ENCODE measurements at places on chromosomes 6 and 20.

- ATAC-seq = no peak
These were observed 5.0 kb downstream of the GCNT2 start for GRCh38 chr6:10526156-10526555.

DNA sequence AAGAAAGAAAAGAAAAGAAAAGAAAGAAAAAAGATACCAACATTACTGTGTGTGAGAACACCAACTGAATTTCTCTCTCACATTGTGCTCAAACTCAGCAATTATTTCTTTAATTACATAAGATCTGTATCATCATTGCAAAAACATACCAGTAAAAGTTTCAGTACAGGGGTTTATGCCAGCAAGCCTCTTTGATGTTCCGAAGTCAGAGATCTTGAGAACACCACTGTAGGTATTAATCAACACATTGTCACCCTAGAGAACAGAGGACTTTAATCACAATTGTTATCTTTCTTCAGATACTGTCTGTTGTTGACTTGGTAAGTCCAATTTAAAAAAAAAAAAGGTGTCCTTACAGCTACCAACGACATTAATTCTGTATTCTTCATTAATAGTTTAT is 60.9 kb upstream of the MAP7 start:
- no peak for ATAC-seq

GRCh38 chr20:13478366-13478765 is 160.4 kb downstream of the TASP1 start:
- ATAC-seq = no peak

- ATAC-seq = no peak
These were observed 106.3 kb downstream of the NKAIN2 start for GRCh38 chr6:123909989-123910388.

DNA sequence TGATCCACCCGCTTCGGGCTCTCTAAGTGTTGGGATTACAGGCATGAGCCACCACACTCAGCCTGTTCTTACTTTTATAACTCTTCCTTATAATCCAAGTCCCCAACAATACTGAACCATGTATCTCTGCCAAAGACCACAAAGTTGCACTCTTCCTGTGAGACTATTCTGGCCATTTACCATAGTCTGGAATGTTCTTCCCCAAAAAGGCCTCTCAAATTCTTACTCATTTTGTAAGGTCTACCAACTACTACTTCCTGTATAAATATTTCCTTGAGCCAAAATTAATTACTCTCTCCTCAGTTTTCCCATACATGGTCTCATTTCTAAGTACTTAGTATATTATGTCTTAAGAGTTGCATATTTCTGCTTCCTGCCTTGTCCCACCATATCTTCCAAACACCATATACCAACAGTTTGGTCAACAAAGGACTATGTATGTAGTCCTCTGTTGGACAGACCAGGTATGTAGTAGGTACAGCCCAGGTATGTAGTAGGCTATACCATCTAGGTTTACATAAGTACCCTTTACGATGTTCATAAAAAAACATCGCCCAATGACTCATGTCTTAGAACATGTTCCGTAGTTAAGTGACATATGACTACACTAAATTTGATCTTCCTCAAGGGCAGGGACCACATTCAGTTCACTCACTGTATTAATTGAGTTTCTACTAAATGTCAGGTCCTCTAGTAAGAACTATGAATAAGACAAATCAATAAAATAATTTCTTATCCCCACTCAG is 22.0 kb downstream of the RANBP9 start:
- peak; percentile 85 for ATAC-seq

DNA sequence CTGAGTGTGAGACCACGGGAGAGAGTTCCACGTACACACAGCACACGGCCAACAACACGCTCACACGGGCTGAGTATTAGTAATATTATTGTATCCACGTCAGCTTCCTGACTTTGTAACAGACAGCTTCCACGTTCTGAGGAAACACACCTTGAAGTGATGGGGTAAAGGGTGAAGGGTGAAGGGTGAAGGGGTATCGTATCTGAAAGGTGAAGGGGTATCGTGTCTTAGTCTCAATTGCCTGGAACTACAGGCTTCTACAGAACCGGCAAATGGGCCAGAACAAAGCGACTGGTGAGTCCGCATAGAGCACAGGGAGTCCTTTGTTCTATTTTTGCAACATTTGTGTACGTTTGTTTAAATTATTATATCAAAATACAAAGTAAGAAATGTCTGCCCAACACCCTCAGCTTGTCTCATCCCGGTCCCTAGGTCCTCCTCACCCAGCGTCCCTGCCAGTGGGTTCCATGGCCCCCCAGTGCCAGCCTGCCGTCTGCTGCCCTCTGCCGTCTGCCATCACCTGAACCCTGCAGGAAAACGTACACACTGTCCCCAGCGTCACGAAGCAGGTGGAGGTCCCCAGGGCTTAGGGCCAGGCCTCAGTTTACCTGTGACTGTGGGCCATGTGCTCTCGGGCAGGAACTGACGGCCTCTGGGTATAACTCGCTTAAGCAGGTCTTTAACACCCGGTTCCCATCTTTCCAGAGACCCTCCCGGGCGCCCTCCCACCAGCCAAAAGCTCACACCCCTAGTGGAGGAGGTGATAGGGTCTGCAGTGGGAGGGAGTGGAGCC is 4.4 kb upstream of the HELZ2 start:
- ATAC-seq = no peak

DNA sequence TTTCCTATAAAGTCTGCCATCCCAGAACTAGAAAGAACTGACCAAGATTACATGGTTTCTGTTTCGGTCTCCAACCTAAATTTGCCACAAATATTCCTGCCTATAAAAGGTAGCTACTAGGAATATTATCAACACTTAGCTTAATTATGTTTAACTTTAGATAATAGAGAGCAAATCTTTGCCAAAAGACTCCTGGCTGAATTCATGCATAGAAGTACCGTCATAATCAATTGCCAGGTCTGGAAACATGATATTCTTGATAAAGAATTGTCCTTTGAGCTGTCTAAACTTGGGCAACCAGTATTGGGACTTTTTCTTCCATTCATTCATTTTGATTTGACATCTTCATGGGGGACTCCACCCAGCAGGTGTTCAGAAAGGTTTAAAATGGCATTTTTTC is 22.4 kb downstream of the CALHM6 start:
- ATAC-seq = no peak

DNA sequence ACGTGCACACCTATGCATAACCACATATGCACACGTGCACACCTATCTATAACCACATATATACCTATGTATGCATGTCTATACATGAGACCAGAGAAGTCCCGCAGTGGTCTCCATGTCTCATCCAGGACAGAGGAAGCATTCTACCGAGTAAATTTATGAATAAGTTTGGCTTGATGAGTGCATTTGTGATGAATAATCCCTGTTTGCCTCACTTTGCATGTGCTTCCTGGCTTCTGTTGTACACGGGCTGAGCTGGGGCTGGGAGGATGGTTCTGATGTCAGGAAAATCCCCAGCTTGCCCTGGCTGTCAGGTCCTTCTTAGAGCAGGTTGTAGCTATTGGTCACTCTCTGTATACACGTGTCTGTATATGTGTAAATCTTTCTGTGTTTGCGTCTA is 157.6 kb upstream of the RPS6KA2 start:
- no peak for ATAC-seq

DNA sequence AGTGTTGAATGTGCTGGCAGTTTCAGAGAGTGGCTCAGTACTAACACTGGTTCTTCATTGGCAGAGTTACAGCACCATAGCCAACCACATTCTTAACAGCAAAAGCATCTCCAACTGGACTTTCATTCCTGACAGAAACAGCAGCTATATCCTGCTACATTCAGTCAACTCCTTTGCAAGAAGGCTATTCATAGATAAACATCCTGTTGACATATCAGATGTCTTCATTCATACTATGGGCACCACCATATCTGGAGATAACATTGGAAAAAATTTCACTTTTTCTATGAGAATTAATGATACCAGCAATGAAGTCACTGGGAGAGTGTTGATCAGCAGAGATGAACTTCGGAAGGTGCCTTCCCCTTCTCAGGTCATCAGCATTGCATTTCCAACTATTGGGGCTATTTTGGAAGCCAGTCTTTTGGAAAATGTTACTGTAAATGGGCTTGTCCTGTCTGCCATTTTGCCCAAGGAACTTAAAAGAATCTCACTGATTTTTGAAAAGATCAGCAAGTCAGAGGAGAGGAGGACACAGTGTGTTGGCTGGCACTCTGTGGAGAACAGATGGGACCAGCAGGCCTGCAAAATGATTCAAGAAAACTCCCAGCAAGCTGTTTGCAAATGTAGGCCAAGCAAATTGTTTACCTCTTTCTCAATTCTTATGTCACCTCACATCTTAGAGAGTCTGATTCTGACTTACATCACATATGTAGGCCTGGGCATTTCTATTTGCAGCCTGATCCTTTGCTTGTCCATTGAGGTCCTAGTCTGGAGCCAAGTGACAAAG is 17.0 kb upstream of the ADGRF4 start:
- ATAC-seq = no peak

- ATAC-seq = peak; percentile 25
These were observed 59.8 kb downstream of the NEDD9 start for GRCh38 chr6:11172501-11173327.

GRCh38 chr20:21503345-21503744 is 10.5 kb downstream of the NKX2-2 start:
- no peak for ATAC-seq

- peak; percentile 63 for ATAC-seq
These were observed 36.2 kb downstream of the GNAS start for GRCh38 chr20:58888521-58889333.

GRCh38 chr6:97665446-97665845 is 382.4 kb upstream of the MMS22L start:
- no peak for ATAC-seq

- no peak for ATAC-seq
These were observed 222.6 kb upstream of the QKI start for GRCh38 chr6:163191704-163192537.

- ATAC-seq = no peak
These were observed at the start of gene SLC22A2 for GRCh38 chr6:160258346-160259142. Gene SLC22A2 (minus strand): TSS chr6:160258821. CDS start chr6:160258757, 64 bp downstream.

- ATAC-seq = no peak
These were observed 12.1 kb downstream of the APMAP start for GRCh38 chr20:24980291-24981053.

DNA sequence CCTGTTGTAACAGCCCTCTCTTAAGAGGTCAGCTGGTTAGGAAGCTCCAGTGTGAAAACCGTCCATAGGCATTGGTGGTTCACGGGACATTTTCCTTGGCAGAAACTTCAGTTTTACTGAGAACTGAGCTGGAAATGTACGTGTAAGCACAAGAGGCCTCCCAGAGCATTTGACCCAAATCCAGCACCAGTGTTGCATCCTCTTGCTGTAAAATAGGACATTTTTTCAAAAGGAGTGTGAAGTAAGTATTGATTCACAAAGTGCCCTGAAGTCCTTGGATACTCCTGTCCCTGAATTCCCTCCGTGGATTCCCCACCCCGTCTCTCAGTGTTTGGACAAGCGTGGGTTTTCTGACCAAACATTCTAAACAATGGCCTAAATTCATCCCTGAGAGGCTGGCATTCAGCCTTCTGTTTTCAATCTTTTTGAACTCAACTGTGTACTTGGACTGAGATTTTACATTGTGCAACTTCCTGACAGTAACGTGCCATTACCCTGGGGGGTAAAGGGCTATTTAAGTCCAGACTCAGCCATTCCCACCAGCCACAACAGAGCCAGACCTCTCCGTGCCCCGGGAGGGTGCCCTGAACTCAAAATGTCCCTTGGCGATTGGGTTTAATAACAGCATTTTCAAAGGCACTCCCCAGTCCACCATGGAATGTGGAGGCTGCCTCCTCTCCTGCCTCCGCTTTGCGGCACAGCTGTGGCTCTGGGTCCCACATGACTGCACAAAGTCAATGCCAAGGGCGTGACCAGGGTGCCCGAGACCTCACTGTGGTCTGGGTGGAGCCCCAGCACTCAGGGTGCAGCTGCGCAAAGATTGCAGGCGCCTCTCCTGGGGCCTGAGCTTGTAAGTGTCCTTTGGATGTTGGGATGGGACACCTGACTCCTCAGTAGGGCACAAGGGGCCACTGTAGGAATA is 92.7 kb upstream of the AFDN start:
- no peak for ATAC-seq

GRCh38 chr6:74137911-74138310 is 441.9 kb downstream of the CD109 start:
- no peak for ATAC-seq

GRCh38 chr20:36582322-36582721 is 8.9 kb downstream of the TGIF2 start:
- ATAC-seq = peak; percentile 69

DNA sequence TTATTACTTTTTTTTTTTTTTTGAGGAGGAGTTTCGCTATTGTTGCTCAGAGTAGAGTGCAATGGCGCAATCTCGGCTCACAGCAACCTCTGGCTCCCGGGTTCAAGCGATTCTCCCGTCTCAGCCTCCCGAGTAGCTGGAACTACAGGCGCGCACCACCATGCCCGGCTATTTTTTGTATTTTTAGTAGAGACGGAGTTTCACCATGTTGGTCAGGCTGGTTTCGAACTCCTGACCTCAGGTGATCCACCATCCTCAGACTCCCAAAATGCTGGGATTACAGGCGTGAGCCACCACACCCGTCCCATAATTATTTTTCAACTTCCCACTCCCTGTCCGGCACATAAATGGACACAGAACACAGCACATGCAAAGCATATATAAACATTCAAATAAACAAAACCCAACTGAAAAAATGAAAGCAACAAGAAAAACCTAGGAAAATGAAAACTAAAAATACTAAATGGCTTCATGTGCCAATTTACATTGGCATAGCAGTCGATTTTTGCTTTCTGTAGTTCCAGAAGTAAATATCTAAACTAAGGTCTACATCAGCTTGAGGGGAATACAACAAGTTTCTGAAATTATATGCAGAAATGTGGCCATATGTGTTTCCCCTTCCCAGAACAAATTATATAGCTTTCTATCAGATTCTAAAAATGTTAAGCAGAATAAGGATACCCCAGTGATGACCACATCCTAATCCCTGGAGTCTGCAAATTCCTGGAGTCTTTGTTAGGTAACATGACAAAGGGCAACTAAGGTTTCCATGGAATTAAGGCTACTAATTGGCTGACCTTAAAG is 113.9 kb downstream of the HFE start:
- ATAC-seq = no peak

DNA sequence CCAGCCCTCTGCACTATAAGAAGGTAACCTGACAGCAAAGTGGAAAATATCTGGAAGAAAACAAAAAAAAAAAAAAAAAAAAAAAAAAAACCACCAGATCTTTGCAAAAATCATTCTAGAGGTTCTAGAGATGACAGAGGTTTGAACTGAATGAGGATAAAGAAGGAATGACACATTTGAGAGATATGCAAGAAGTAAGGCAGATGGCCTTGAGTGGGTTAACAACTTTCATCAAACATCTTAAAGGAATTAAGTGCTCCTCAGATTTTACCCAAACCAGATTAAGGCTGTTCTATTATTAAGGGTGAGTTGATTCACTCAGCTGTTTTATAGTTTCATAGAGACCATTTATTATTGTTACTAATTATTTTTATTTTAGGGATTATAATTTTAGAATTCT is 62.0 kb downstream of the RSPO3 start:
- no peak for ATAC-seq

- ATAC-seq = no peak
These were observed 72.6 kb upstream of the PIM1 start for GRCh38 chr6:37097335-37097734.

DNA sequence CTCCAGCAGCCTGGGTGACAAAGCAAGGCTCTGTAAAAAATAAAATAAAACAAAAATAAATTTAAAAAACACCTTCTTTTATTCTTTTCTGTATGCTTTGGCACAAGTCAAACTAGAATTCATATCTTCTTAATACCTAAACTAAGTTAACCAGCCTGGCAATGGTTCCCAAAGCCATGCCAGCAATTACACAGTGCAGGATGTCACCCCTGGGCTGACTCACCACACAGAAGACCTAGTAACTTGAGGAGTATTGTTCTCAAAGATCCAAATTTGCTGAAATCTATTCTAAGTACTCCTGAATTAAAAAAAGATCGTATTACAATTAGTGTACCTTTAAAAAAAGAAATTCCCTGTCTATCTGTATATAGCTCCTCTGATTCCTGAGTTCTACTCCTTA is 162.7 kb upstream of the SGK1 start:
- ATAC-seq = no peak
